ENCODE measurements at places on chromosomes 5 and 9. TPM values are rescaled to one million over a fixed set of nuclear protein-coding genes. Genes with fewer than 3 reads are reported as not detected.

PLPPR1 gene
- 1.5 TPM for total RNA-seq

CLIC3 gene
- total RNA-seq: 0.43 TPM

IFNA7 gene
- not detected for total RNA-seq

BTNL3 gene
- total RNA-seq: not detected

FAM200C gene
- total RNA-seq: 2.4 TPM

NUTM2F gene
- not detected for total RNA-seq

CCDC192 gene
- total RNA-seq: not detected

ANGPTL2 gene
- 17.1 TPM for total RNA-seq

ADAMTS2 gene
- 1.6 TPM for total RNA-seq

NINJ1 gene
- 26.5 TPM for total RNA-seq

ISL1 gene
- total RNA-seq: 6.1 TPM

SPINK6 gene
- not detected for total RNA-seq

DNAH5 gene
- total RNA-seq: 2.5 TPM

FOXD4L6 gene
- not detected for total RNA-seq

ANKRD18B gene
- total RNA-seq: 9.4 TPM

RGS7BP gene
- 3.3 TPM for total RNA-seq

ENHO gene
- total RNA-seq: 14.5 TPM

HTR4 gene
- total RNA-seq: not detected

VDAC1 gene
- total RNA-seq: 208 TPM

PTGS1 gene
- total RNA-seq: 1.1 TPM

GNPDA1 gene
- total RNA-seq: 73.5 TPM

SPARC gene
- total RNA-seq: 682 TPM

SMIM33 gene
- not detected for total RNA-seq

SLC26A2 gene
- total RNA-seq: 21.1 TPM

SHISAL2B gene
- 143 TPM for total RNA-seq

IRX4 gene
- total RNA-seq: 0.41 TPM

PCDHA1 gene
- 2.5 TPM for total RNA-seq

LHX3 gene
- not detected for total RNA-seq

MYMK gene
- not detected for total RNA-seq

Data from endodermal cell (in vitro differentiated cells).